Stimulated activated CD8-positive, alpha-beta memory T cell treated with anti-CD3 and anti-CD28 coated beads, Interleukin-15, amount 100 ng/mL, for 24 hours (primary cell): ENCODE measurements at places on chromosomes 7 and 10.

GRCh38 chr10:98623176-98623575 is 176.4 kb upstream of the HPS1 start:
- no peak for DNase-seq

GRCh38 chr7:87147500-87147899 is 4.8 kb upstream of the DMTF1 start:
- no peak for DNase-seq

DNA sequence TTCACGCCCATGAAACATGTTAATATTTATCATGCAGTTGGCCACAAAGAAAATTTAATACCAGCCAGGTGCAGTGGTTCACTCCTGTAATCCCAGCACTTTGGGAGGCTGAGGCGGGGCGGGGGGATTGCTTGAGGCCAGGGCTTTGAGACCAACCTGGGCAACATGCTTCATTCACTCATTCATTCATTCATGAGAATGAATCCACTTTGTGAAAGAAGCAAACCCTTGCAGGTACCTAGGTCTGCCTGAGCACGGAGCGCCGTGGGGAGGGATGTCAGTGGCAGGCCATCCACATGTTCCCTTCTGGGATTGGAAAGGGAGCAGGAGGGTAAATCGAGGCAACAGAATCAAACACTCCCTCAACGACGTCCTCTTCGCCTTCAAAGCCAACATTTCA is 4.7 kb downstream of the ANXA11 start:
- no peak for DNase-seq

DNA sequence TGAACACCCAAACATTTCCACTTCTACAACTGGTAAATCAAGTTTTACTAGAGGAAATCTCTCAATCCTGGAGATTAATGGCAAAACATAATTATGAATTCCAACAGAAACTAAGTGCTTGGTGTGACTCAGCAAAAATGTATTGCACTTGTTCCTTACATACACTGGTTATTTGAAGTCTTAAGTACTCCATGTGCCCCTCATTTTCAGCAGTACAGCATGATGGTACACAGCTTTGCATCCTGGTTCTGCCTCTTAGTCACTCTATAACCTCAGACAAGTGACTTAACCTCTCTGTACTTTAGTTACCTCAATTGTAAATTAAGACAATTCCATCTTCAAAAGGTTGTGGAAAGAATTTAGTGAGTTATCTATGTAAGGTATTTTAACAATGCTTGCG is 12.9 kb downstream of the SLC16A12 start:
- DNase-seq, result no peak

GRCh38 chr10:13335881-13336280 is 12.2 kb downstream of the SEPHS1 start:
- DNase-seq, result no peak

DNA sequence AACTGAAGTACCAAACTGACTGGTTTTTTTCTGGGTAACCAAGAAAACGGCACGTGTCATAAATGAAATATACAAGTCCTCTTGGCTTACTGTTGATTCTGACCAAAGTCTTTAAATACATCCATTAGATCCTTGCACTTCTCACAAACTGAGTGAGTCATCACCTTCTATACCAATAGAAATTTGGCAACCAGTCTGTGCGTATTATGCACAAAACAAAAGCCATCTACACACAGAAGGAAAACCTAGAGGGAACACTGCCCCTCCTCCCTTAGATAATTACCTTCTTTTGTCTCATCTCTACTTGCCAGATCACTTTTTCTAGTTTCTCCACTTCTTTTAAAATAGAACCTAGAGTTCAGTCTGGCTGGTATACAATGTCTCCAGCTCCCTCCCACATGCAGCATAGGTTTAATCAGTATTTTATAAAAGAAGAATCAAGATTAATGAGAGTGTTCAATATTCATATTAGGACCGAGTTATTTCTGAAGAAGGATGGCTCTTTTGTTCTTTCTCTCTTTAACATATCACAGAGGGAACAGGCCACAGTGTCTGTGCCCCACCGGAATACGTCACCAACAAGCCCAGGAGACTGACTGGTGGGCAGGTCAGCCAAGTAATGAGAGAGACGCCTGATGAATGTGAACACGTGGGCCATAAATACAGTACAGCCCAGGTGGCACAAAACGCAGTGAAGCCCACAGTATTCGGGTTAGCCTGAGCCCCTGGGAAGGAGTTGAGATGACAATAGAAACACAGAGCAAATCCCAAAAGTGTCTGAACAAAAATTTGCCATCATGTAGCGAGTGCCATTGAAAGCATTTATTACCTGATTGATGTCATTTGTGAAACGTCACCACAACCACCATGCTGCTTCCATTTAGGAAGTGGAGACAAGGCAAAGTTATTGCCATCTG is 91.3 kb downstream of the KIAA1549 start:
- no peak for DNase-seq

GRCh38 chr10:61835069-61835945 is 66.2 kb upstream of the ARID5B start:
- no peak for DNase-seq

DNA sequence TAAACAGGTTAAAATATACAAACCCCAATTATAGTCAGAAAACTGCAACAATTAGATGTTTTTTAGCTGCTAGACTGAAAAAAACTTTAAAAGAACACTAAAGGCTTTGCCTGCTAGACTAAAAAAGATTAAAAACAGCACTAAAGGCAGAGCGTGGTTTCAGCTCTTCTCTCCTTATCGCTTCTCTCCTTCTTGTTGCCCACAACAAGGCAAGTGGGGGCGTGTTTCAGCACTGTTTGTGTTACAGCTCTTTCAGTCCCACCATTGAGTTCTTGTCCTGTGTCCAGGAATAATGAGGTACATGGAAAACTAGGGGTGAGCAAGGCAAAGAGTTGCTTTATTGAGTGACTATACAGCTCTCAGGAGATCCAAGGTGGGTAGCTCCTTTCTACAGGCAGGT is 112.3 kb downstream of the HPSE2 start:
- no peak for DNase-seq

- DNase-seq, result no peak
Measured at GRCh38 chr7:135147341-135147898, 452 bp upstream of the TMEM140 start.

DNA sequence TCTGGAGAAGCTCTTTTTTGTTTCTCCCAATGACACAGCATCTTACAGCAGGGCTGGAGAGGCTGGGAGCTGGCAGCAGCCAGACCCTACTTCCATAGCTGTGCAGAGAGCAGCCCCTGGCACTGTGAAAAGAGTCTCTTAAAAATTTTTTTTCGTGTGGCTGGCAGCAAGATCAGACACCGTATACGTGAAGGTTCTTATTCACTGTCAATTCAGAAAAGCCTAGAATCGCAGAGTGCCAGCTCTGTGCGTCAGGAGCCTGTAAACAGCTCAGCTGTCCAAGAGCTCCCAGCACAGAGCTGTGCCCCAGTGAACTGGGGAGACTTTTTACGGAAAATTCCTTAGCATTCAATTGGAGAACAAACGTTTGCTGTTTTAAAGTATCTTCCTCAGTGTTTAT is 6.5 kb downstream of the BAG3 start:
- no peak for DNase-seq

GRCh38 chr7:43105521-43106120 is 6.8 kb upstream of the HECW1 start:
- DNase-seq, result no peak

DNA sequence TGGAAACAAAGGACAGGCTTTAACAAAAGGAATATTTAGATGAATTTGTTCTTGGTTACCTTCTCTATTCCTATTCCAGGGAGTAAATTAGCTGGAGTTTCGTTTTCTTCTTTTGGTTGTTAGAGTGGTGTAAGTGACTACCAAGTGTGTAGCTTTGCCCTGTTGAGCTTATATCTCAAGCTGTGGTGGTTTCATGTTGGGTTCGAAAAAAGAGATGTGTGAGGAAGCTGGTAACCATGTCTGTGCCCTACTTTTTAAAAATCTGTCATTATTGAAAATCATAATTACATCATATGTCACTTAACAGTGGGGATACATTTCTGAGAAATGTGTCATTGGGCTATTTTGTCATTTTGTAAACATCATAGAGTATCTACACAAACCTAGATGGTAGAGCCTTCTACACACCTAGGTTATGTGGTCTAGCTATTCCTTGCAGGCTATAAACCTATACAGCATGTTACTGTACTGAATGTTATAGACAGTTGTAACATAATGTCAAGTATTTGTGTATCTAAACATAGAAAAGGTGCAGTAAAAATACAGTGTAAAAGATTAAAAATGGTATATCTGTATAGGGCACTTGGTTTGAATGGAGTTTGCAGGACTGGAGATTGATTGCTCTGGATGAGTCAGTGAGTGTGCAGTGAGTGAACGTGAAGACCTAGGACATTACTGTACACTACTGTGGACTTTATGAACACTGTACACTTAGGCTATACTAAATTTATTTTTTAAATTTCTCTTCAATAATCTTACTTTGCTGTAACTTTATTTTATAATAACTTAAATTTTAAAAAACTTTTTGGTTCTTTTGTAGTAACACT is 90.4 kb downstream of the SEPTIN7 start:
- no peak for DNase-seq

DNA sequence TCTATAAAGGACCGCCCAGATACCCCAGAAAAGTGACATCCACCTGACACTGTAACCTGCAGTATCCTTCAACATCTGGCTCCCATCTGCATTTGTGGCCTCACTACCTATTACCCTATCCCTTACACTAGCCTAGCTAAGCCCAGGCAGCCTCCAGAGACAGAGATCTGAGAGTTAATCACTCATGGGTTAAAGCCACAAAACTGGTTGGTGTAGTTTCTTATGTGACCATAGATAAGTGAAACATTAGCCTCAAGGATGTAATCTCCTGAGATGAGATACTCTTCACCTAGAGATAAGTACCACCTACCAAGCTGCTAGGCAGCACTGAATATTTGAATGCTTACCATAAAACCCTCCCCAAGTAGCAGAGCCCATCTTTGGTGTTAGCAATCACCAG is 35.4 kb downstream of the CTTNBP2 start:
- no peak for DNase-seq

DNA sequence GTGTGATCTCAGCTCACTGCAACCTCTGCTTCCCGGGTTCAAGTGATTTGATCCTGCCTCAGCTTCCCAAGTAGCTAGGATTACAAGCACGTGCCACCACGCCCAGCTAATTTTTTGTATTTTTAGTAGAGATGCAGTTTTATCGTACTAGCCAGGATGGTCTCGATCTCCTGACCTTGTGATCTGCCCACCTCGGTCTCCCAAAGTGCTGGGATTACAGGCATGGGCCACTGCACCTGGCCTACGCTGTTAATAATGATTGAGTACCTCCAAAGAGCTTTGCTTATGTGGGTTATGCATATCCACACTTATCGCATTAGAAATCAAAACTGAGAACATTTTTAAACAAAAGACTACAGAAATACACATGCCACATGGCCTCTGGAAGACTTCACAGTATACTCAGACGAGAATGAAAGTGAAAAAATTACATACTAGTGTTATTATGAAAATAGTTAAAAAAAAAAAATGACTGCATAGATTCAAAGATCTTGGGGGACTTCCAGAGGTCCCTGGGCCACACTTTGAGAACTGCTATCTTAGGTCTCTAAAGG is 25.4 kb downstream of the RPP38 start:
- DNase-seq, result no peak

- no peak for DNase-seq
Measured at GRCh38 chr7:18289788-18290187, 205.8 kb upstream of the HDAC9 start.

DNA sequence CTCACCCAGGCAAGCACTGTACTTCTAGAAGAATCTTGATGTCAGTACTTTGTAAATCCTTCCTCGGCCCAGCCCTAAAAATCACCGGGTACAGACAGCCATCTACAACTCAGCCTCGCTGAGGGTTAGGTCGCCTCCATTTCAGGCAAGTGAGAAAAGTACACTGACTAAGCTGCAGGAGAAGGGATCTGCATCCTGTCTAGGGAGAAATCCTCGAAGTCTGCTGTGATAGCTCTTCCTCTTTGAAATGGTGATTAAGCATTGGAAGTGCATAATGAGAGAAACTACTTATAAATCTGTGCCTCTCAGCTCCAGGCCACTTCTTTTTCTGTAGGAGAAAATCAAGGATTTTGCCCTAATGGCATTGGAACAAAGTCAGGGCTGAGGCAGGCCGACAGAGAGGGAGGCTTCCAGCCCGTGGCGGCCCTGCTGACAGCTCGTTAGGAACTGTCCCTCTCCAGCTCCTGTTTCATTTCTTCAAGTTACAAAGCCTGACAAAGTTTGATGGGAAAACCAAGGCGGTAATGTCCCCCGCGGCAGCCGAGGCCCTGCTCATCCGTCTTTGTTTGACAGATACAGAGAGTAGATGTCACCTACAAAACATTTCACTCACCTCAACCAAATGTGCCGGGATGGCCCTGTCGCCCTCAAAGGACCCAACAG is 14.1 kb upstream of the GOT1 start:
- no peak for DNase-seq

DNA sequence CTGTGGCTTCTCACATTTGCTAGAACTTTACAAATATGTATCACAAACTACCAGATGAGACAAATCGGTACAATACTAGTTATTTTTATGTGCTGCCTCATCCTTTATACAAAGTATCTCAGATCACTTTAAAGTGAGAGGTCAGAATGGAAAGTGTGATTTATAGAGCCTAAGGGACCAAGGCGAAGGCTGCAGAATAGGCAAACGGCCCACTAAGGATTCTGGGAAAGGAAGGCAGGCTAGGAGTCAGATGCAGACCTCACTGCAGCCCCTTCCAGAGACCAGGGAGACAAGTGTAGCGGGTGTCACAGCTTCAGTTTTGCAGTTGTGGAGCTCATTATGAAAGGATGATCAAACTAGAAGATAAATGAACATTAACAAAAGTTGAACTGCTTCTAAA is 190.6 kb downstream of the HIBADH start:
- no peak for DNase-seq

- no peak for DNase-seq
Measured at GRCh38 chr7:2105917-2106316, 126.8 kb downstream of the MAD1L1 start.

- DNase-seq, result no peak
Measured at GRCh38 chr10:115092258-115092554, 959 bp upstream of the ATRNL1 start.

GRCh38 chr10:79063071-79063491 is 5.7 kb upstream of the ZMIZ1 start:
- no peak for DNase-seq

DNA sequence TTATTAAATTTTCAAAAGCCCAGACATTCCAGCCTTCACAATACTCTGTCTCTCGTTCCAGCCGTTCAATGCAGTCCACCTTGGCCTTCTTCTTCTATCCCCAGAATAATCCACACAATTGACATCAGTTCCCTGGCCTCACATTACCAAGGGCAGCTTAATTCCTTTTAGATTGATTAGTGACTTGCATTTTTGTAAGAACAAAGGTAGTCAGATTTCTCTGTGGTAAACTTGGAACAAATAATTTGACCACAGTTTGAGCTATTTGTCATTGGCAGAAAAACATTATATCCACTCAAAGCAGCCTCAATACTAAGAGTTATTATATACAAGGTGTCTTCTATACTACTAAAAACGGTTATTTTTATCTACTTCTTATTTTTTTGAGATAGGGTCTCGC is 5.1 kb upstream of the CYTH3 start:
- DNase-seq, result no peak

DNA sequence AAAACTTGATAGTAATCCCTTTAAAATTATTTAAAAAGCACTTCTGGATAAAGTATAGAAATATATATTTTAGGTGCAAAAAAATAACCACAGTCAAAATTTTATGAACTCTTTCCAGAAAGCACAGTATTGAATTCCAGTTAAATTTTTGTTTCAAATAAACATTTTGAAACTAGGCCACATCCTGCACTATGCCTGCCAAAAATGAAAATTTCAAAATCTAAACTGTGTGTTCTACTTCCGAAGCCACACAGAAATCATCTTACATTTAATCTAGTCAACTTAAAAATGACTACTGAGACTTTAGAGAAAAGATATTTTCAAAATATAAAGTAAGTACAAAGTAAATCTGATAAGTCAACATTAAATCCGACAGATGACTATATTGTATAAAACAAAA is 50.0 kb downstream of the MAGI2 start:
- DNase-seq, result no peak
